ENCODE measurements at places on chromosomes 7 and 10.

DNA sequence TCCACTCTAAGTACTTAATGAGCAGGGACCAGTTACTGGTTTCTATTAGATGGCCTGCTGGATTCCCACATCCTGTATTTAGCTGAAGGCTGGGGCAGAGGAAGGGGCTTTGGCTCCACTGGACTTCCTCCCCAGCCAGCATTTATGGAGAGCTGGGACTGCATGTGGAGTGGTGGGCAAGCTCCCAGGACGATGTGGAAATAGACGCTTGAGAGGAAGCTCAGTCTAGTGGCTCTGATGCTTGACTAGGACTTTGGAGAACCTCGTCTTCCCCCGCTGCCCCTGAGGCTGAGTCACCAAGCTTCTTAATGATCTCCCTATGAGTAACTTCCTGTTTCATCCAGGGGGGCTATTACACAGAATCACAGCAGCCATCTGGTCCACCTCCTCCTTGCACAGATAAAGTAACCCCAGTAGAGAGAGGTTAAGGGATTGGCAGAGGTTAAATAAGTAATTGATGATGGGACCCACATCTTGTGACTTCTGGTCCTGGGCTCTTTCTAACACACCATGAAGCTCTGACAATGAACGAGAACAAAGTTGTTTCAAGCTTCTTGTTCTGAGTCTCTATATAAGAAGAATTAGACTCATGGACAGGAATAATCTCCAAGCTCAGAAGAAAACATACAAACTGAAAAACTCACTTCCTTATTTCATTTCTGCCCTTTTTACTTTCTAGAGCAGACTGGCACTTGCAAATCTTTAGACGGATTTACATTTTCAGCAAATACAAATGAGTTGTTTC is 126.2 kb downstream of the PRPF18 start:
- DNase-seq: peak; percentile 16

GRCh38 chr10:43885252-43885651 is 236.6 kb upstream of the ZNF32 start:
- DNase-seq: no peak

DNA sequence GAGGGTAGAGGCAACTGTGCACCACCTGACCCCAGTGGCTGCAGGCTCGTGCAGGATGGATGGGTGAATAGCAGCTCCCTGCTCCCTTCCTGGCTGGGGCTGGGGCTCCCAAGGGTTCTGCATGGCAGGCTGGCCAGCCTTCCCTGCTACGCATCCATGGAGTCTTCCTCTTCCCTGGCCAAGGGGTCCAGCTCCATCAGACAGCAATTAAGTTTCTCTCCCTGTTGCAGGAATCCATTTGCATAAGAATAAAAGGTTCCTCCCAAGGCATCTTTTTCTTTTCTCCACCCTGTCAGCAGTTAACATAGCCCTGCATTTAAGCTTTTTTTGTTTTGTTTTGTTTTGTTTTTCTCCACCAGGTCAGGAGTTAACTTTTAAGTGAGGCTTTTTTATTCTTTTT is 10.0 kb upstream of the CPA2 start:
- DNase-seq: no peak

DNA sequence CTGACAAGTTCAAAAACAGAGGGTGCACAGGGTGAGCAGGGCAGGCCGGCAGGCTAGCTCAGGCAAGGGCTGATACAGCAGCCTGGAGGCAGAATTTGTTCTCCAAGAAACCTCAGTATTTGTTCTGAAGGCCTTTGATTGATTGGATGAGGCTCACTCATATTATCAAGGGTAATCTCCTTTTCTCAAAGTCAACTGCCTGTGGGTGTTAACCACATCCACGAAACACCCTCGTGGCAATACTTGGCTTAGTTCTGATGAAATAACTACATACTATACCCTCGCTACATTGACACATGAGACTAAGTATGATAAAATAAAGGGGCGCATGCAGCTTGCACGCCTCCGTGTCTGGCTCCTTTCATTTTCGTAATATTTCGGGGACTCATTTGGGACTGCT is 4.4 kb upstream of the PPP2R2D start:
- no peak for DNase-seq

DNA sequence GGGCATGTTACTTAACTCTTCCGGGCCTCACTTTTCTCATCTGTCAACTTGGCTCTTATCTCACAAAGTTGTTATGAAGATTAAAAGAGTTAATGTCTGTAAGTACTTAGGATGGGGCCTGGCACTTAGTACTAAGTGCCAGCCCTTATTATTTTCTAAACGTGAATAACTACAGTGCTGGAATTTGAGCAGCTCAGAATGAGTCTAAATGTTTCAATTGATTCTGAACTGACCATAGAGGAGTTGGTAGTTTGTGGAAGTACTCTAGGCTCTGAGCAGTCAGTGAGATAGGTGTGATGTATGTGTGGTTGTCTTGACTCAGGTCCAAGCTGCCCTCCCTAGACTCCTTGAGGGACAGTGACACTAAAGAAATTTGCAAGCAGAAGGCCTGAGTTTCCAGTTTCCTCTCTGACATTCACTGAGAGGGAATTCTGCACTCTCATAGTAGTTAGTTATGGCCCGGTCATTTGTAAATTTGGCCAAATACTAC is 18.5 kb upstream of the JAZF1 start:
- DNase-seq: no peak

DNA sequence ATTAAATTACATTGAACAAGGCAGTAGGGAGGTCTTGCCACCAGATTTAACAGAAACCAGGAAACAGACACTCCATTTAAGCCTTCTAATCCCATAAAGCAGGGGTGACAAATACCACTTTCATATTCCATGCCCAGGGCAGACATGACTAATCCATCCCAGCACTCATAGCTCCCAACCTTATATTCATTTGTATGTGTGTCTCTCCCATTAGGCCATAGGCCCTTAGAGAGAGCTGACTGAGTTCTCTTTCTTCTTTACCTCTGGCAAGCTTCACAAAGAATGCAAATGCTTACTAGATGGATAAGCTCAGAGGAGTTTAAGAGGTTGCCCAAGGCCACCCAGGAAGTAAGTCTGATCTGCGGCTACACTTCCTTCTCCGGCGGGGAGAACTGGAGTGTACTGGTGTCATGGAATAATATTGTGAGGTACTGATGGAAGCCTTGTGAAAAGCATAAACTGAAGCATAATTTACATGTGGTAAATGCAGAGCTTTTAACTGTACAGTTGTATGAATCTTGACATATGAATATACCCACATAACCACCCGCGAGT is 239.7 kb upstream of the HABP2 start:
- DNase-seq: no peak

DNA sequence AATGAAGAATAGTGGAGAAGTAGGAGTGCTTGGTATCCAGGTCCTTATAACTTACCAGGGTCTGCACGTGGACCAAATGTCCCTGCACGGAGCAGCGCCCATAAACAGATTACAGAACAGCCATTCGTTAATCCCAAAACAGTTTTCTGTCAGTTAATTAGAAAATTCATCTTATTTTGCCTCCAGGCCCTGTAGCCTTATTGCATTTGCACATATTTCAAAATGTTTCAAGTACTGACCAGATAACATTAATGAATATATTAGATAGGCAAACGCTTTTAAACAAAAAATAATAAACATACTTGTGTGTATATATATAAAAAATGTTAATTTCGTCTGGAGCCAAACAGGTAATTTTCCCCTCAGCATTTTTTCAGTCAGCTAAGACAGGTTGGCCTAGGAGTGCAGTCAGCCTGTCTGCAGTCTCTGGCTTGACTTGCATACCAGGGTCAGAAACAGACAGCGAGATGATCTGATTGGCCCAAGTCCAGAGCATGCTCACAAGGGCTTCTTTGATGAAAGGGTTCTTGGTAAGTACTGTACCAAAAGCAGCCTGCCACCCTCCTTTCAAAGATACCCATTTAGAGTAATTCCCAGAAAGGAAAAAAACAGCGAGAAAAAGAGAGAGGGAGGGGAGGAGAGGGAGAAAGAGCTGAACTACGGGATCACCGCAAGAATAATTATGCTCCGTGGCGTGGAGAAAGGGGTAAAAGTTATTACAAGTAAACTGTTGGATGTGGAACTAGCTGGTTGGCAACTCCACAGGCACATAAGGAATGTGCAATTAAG is 194.4 kb upstream of the TCF7L2 start:
- no peak for DNase-seq

DNA sequence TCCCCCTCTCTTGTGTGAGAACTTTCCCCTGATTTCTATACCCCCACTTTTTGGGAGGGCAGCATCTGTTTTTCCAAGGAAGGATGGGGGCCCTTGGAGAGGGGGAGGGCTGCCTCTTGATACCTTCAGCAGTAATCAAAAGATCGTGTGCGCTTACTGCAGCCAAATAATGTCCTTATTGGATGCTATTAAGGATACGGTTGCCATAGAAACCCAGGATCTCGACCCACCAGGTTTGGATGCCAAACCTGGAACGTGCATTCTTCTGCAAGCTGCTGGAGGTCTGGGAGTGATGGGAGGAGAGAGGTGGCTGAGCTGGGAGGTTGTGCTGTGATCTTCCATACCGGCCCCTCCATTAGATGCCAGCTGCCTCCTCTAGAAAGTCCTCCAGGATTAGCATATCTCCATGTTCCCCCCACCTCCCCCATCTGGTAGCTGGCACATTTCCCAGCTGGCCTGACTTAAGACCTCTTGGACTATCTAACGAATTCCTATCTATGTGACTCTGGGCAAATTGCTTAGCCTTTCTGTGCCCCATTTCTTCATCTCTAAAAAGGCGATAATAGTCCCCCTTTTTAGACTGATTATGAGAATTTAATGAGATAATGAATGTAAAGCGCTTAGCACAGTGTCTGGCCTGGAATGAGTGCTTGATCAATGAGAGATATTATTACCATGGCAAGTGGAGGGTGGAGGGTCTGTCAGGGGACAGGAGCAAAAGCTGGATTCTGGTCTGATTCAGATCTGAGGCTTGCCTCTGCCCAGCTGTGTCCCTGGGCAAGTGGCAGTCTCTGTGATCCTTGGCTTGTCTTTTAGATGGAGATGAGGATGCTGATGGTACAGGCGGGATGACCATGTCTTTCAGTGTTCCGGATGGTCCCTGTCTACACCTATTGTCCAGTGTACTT is 78.5 kb upstream of the PCBD1 start:
- DNase-seq: no peak

- no peak for DNase-seq
Observed at GRCh38 chr7:116582806-116583444, 58.1 kb downstream of the CAV1 start.

GRCh38 chr7:84720456-84721097 is 466.3 kb downstream of the SEMA3D start:
- no peak for DNase-seq

GRCh38 chr7:94142281-94142680 is 138.1 kb upstream of the BET1 start:
- no peak for DNase-seq

GRCh38 chr10:68559841-68560185 is 324 bp upstream of the TET1 start:
- DNase-seq: no peak

GRCh38 chr10:90642650-90643049 is 215.2 kb downstream of the HTR7 start:
- no peak for DNase-seq

- DNase-seq: no peak
Observed at GRCh38 chr7:7051206-7051877, 131.0 kb upstream of the C1GALT1 start.

- DNase-seq: no peak
Observed at GRCh38 chr7:117963264-117964197, 90.3 kb upstream of the CTTNBP2 start.

DNA sequence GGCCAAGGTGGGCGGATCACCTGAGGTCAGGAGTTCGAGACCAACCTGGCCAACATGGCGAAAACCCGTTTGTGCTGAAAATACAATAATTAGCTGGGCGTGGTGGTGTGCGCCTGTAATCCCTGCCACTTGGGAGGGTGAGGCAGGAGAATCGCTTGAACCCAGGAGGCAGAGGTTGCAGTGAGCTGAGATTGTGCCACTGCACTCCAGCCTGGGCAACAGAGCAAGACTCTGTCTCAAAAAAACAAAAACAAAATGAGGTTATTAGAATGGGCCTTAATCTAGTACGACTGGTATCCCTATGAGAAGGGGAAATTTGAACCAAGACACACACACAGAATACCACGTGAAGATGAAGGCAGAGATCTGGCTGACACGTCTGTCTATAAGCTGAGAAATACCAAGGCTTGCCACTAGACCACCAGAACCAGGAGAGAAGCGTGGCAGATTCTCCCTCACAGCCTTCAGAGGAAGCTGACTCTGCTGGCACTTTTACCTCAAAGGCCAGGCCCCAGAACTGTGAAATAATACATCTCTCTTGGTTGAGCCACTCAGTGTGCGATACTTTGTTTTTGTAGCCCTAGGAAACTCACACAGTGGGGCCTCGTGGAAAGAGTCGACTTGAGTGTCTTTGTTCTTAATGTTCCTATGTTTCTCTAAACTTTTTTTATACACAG is 59.6 kb downstream of the TMEM209 start:
- DNase-seq: no peak

DNA sequence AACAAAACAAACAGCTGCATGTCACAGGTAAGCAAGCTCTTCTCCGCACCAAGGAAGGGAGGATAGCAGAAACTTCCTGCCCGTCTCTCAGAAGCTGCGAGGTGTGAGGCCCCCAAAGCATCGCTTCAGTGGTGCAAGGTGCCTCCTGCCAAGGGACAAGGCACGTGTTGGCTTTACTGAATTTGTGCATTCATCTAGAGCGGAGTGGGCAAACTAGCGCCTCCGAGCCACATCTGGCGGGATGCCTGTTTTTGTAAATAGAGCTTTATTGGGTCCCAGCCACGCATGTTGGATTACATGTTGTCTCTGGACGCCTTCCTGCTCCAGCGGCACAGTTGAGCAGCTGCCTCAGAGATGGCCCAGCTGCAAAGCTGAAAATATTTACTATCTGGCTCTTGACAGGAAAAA is 27.7 kb downstream of the PHYH start:
- DNase-seq: no peak

DNA sequence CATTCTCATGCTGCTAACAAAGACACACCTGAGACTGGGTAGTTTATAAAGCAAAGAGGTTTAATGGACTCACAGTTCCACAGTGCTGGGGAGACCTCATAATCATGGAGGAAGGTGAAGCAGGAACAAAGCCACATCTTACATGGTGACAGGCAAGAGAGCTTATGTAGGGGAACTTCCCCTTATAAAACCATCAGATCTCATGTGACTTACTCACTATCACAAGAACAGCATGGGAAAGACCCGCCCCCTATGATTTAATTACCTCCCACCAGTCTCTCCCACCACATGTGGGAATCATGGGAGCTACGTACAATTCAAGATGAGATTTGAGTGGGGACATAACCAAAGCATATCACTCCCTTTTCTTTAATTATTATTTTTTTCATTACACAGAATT is 16.6 kb downstream of the COL28A1 start:
- DNase-seq: no peak

DNA sequence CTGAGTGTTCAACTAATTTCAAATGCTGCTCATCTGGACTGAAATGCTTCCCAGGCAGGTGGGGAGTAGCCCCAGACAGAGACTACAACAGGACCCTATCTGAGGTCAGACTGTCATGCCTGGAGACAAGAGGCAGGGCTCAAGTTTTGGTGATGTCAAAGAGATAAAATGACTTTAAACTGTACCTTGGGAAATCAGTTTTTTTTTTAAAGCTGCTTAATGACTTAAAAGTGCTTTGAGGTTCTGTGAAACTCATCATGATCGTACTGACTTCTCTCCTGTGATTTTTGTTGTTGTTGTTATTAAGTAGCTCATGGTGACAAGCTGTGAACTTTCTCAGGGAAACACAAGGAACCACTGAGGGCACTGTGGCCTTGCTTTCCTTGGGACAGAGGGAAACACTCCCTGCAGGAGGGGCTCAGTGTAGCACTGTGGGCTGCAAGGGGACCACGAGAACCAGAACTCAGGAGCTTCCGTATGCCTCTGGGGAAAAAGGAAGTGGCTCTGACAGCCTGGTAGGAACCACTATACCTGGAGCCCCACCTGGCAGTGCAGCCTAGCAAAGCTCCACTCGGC is 9.5 kb downstream of the HIPK2 start:
- DNase-seq: no peak

GRCh38 chr7:100374601-100375000 is 1.3 kb downstream of the PILRA start:
- DNase-seq: no peak

Data from bone marrow (tissue), 2 donors.